NK-92 treated with Interleukin-12 subunit alpha and Interleukin-12 subunit beta, amount 100 ng/mL, for 24 hours (cell line): ENCODE measurements at places on chromosomes 7 and 10.

- DNase-seq, result no peak
Measured at GRCh38 chr10:79028451-79029010, 40.2 kb upstream of the ZMIZ1 start.

GRCh38 chr10:128972036-128972405, 495.0 kb upstream of the MGMT start:
- no peak for DNase-seq

- DNase-seq, result no peak
Measured at GRCh38 chr10:106410331-106410730, 754.2 kb downstream of the SORCS1 start.

- no peak for DNase-seq
Measured at GRCh38 chr7:24462984-24463383, 110.3 kb upstream of the PALS2 start.

DNA sequence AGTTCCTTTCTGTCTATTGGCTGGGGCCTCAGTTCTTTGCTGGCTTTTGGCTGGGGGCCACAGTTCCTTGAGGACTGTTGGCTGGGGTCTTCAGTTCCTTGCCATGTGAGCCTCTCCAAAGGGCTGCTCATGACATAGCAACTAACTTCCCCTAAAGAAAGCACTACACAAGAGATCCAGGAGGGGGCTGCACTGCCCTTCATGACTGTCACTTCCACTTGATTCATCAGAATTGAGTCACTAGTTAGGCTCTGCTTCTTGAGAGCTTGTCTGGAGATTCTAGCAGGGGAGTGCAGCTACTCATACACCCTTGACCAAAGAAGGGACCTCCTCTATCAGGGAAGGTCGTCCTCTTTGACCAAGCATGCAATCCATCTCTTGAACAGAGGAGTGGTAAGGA, 38.0 kb upstream of the MKX start:
- no peak for DNase-seq

GRCh38 chr7:47792521-47793121, 155.6 kb downstream of the PKD1L1 start:
- no peak for DNase-seq

DNA sequence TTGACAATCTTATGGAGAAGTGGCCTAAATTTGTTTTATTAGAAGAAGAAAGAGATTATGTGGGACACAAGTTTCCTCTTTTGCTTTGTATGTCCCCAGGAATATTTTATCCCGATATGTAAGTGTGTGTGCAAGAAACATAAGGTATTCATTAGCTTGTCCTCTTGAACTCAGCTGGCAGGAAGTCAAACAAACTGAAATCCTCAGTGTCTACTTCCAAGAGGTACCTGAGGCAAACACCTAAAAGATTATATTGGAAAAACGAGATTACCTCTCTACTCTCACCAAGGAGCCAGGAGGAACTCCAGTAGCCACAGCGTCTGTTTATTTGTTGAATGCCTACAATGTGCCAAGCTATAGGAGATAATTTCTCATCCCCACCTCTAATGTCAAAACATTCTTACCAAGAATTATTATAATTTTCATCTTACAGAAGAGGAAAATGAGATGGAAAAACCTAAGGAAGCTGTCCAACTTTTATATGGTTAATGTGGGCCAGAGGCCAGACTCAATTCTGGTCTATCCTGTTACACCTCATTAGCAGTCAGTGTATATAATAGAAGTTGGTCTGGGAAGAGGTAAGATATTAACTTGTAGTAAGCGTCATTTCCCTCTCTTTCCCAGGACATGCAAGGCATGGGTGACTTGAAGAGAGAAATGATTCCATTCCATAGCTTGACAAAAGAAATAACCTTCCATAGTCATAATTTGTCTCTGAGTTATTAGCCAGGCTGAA, 692.7 kb downstream of the MAGI2 start:
- no peak for DNase-seq

GRCh38 chr10:122302315-122302714, 31.2 kb downstream of the BTBD16 start:
- no peak for DNase-seq

DNA sequence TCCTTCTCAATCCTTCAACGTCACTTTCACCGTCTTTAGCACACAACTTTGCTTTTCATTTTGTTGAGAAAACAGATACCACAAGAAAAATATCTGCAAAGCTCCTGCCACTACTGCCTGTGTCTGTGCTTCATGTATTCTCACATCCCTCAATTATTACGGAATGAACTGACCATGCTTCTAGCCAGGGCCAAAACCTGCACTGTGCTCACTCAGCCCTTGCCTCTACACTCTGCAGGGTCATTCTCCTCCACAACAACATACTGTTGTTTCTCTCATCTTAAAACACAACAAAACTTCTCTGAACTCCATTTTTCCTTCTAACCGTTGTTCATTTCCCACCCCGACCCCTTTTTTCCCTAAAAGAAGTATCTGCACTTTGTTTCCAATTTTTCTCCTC, 29.5 kb downstream of the BMPR1A start:
- DNase-seq, result no peak

DNA sequence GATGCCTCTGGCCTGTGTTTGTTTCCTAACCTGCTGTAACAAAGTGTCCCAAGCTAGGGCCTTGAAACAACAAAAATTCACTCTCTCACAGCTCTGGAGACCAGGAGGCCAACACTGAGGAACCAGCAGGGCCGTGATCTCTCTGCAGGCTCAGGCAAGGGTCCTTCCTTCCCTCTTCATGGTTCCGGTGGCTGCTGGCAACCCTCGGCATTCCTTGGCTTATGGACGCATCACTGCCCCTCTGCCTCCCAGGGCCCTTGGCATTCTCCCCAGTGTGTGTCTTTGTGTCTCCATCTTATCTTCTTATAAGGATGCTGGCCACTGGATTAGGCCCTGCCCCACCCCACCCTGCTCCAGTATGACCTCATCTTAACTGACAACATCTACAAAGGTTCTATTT, 17.0 kb downstream of the CNPY1 start:
- no peak for DNase-seq

DNA sequence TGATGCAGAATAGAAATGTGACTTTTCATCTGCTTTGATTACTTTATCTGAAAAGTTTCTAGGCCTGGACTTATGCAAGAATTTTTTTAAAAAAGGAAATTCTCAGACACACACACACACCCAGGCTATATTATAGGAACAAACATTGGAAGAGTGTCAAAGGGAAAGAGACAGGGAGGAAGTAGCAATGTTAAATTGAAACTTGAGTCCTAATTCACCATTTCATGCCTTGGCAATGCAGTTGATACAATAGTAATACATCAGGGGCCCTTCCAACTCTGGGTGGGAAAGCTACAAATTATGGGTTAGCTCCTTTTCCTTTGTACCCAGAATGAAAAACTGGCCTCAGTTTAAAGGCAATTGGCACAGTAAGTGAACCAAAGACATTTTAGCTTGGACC, 258.0 kb upstream of the LYZL1 start:
- no peak for DNase-seq

GRCh38 chr7:92872701-92873100, 36.3 kb upstream of the CDK6 start:
- DNase-seq, result no peak

GRCh38 chr10:122882766-122883165, 3.4 kb upstream of the FAM24B start:
- no peak for DNase-seq

GRCh38 chr7:147824671-147825070, 765.9 kb upstream of the C7orf33 start:
- DNase-seq, result no peak

DNA sequence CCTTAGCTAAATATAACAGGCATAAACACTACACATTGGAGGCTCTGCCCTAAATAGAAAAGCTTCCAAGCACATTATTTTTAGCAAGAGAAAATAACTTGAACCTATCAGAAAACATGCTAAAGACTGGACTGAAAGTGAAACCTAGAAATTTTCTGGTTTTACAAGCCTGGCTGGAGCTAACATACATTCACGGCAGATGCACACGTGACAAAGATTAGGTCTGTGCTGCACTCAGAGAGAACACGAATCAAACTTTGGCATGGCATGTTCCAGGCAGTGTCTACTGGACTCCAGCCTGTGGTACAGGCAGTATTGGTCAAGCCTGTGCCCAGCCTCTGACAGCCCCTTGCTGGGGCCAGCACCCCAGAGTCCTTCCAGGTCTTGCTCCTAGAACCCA, 94.1 kb upstream of the PCBD1 start:
- DNase-seq, result no peak

- DNase-seq, result no peak
Measured at GRCh38 chr7:112665709-112666108, 124.5 kb downstream of the TMEM168 start.

- DNase-seq, result no peak
Measured at GRCh38 chr7:22587322-22587721, 87.3 kb upstream of the STEAP1B start.

DNA sequence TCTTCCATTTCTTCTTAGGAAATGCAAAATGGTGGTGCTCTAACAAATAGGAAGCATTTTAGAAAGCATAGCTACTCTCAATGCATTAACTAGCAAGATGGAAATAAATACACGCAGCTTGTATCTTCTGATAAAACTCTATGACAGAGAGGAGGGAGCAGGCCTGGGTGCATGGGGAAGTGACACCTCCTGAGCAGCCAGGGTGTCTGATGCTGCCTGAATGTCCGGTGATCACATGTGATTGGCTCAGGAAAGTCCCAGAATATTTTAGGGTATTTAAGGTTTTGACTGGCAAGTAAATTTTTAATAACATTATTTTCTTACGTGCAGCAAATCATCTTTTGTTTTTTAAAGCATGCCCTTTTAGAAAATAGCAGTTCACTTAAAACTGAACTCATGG, 261.0 kb upstream of the KLF6 start:
- no peak for DNase-seq

- DNase-seq, result no peak
Measured at GRCh38 chr7:5481241-5482019, 57.8 kb upstream of the TNRC18 start.

DNA sequence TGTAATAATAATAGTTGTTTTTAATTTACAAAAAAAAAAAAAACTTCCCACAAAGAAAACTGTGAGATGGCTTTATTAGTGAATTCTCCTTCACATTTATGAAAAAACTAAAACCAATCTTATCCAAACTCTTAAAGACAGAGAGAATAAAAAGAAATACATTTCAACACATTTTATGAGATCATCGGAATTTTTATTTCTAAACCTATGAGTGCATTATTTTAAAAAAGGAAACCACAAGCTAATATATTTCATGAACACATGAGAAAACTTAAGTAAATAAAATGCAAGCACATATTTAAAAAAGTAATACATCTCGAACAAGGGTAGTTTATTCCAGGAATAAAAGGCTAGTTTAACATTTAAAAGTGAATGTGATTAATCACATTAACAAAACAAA, 31.5 kb downstream of the C7orf25 start:
- no peak for DNase-seq

DNA sequence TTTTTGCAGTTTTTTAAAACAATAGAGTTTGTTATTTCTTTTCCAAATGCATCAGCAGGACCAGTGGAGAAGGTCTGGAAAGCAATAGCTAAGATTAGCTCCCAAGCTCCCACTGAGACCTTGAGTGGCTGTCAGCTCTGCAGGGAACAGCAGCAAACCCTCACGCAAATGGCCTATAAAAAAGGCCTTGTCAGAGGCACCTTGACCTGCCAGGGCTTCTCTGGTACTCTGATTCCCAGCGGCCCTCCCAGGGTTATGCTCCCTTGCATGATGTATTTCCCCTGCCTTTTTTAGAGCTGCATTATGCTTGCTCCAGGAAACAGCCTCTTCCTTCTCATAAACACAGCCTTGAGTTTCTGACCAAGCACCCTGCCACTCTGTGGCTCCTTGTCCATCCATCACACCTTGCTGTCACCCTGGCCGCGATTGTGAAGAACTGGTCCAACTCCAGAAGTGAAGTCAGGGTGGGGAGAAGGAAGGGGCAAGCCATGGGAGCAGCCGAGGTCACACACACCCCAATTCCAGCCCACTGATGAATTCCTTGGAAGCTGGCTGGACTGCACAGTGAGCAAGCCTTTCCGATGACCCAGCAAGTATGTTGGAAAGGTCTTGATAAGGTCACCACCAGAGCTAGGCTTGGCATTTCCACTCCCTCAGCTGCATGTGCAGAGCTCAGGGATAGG, 35.3 kb upstream of the NKX2-3 start:
- no peak for DNase-seq

- DNase-seq, result no peak
Measured at GRCh38 chr7:55490099-55490498, 82.2 kb downstream of the VOPP1 start.

DNA sequence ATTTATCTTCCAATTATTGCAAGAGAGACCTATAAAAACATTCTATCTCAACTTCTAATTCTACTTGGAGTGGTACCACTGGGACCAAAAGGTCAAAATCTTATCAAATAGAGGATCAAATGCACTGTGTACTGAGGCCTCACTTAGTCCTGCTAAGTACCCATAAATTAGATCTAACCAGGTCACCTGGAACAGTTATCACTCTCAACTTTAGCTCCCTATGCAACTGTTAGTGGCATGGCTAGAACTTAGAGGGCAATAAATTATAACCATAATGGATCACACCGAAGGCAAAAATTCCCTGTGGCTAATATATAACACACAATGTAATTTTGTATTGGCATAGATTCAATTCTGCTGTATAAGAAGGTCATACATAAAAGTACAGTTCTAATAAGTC, 428.9 kb downstream of the PCDH15 start:
- no peak for DNase-seq

GRCh38 chr7:17136126-17136525, 162.3 kb upstream of the AHR start:
- DNase-seq, result no peak

DNA sequence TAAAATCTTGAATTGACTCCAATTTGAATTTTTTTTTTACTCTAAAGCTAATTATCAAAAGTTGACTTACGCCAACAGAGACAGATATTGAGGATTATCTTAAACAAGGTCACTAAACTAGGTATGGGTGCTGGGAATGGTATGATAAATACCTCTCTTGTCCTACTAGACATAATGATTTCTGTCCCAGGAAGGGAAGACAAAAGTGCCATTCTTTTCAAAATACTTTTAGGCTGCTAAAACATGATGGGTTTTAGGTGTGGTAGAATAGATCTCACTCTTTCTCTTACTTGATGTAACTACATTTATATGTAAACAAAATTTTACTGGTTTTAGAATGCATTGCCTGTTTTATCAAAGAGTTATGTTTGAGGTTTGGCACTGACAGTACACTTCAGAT, 15.1 kb downstream of the TMEM60 start:
- DNase-seq, result no peak
